Umbilical cord (tissue), 2 donors: ENCODE measurements at places on chromosomes 11 and 22. TPM values are rescaled to one million over a fixed set of nuclear protein-coding genes. Genes with fewer than 3 reads are reported as not detected.

GRCh38 chr11:130092661-130093060 is 23.0 kb downstream of the APLP2 start:
- DNase-seq = no peak

- DNase-seq = peak; percentile 68
These were observed 23.6 kb downstream of the DUSP8 start for GRCh38 chr11:1548221-1549070.

DNA sequence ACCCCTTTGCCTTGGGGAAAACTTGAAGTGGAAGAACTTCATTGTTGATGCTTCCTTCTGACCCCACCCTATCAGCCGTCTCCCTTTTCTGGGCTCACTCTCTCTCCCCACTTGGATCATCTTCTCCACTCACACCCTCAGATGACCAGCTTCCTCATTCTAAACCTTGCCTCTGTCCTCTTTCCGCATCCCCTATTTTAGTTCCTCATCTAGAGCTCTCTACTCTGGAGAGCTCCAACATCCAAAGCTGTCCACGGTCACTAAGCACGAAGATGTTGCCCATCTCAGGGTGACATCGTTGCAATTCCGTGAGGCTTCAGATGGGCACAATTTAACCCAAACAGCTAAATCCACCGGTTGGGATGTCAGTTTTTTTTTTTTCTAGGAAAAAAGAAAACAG is 31.6 kb upstream of the ME3 start:
- no peak for DNase-seq

- DNase-seq = no peak
These were observed 77.6 kb upstream of the RTL6 start for GRCh38 chr22:44575381-44576268.

- no peak for DNase-seq
These were observed 96.8 kb downstream of the WNT7B start for GRCh38 chr22:45880091-45880715.

DNA sequence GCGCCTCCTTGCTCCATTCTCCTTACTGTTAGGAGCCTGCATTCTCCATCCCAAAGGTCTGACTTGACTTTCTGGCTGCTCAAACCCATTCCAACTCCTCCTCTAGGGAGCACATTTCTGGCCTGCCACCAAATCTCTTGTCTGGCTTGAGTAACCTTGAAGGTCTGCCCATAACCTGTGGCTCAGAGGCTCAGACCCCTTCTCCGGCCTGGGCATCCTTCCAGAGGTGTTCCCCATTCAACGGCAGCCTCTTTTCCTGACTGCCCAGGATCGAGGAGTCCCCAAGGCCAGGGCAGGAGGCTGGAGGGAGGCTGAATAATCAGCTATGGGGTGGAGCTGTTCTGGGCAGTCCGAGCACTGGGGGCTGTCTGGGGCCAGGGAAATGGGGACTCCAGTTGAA is 2.2 kb downstream of the RAD9A start:
- no peak for DNase-seq

DNA sequence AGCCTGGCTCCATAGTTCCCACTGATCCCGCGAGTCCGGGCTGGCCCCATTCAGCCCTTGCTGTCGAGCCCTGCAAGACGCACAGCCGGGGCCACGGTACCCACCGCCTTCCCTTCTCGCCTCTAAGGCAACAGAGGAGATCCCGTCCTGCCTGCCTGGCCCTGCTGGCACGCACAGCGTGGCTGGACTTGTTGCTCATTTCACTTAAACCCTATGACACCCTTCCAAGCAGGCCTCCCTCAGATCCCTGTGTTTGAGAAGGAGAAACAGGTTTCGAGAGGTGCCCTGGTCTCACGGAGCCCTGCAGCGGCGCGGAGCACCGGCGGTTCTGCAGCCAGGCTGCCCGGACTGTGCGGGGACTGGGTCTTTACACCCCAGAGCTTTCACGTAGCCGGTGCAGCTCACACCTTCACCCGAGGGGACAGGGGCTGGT is 1048.4 kb downstream of the BRD1 start:
- DNase-seq = no peak

DNA sequence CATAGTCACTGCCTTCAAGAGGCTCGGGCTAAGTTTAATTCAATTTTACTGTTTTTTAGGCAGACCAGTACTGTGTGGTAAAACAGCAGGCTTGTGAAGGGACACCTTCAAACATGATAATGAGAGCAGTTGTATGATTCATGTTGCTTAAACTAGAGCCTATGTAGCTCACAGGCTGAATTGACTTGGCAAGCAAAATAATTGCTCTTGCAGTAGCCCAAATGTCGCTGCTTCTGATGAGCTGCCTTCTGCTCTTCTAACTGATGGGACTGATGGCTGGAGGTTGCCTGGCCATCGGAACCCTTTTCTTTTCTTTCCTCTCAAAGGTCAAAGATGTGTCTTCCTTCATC is 137.6 kb downstream of the MAML2 start:
- no peak for DNase-seq

DNA sequence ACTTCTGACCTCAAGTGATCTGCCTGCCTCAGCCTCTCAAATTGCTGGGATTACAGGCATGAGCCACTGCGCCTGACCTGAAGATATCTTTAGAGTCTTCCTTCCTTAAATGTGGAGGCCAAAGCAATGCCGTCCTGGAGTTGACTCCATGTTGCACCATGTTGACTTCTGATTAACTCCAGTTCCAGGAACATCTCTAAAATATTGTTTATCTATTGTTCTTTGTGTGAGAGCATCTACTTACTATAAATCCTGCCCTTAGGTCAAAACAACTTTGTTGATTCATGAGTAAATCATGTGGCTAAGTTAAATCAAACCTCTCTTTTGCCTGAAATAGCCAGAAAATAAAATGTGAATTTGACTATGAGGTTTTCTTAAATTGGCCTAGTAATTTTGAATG is 56.6 kb upstream of the CAPRIN1 start:
- no peak for DNase-seq

DNA sequence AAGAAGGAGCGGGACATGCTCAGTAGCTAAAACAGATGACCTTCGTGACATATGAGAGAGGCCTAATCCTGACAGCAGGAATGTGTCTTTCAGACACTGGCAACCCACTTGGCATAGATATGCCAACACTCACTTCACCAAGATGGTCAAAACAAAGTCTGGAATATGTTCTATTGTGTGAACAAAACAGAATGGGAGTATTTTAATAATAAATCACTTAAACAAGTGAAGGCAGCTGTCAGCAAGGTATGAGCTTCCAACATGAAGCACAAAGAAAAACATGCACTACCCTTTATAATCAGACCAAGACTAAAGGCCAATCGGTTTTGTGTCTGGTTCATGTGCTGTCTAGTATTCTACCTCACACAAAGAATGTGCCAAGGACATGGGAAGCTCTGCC is 23.1 kb downstream of the CCDC34 start:
- no peak for DNase-seq

DNA sequence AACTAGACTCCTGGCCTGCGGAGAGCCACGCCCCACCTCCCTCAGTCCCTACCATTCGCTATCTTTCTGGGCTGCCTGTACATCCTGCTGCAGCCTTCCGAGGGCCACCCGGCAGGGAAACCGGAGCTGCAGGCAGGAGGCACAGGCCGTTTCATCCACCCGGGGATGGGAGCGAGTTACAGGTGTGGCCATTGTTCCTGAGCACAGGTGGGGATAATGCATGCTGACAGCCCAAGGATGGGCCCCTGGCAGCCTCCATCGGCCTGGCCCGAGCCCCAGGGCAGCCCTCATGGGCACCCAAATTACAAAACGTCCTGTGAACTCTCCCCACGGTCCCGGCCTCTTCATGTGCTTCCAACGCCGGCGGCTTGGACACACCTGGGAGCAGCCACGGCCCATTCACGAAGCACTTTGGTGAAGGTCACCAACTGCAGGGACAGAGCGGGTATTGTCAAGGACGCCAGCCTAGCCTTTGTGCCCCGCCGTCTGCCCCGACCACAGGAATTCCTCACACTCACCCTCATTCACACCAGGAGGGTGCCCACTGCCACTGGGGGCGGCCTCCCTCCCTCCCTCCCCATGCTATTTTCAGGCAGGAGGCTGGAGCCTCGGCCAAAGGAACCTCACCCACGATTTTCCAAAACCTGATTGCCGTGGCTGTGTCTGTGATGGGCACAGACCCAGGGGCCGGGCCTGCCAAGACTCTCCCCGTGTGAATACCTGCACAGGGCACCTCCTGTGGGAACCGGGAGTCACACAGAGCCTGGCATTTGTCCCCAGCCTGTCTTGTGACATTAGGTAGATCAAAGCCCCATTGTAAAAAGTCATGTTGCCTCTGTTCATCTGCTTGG is 42.1 kb upstream of the MYEOV start:
- DNase-seq = no peak

GRCh38 chr11:115498354-115498753 is 5.9 kb downstream of the CADM1 start:
- DNase-seq = no peak

- DNase-seq = no peak
These were observed 7.2 kb downstream of the KCTD21 start for GRCh38 chr11:78181185-78181584.

- DNase-seq = peak; percentile 67
These were observed 979 bp downstream of the ZBED5 start for GRCh38 chr11:10856689-10857458.

- DNase-seq = peak; percentile 35
These were observed 39.2 kb upstream of the IGLL5 start for GRCh38 chr22:22848364-22848866.

GRCh38 chr11:110501428-110501827 is 71.7 kb downstream of the FDX1 start:
- no peak for DNase-seq

DNA sequence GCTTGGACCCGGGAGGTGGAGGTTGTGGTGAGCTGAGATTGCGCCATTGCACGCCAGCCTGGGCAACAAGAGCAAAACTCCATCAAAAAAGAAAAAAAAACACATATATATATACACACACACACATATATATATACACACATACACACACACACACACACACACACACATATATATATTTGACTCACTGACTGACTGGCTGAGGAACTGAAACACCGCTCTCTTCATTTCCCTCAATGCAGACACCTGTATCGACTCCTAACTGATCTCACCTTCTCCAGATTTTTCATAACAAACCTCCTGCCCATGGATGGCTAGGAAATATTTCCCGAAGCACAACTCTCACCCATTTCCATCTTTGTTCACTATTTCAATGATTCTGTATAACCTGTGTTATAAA is 140.7 kb upstream of the ANO3 start:
- no peak for DNase-seq

DNA sequence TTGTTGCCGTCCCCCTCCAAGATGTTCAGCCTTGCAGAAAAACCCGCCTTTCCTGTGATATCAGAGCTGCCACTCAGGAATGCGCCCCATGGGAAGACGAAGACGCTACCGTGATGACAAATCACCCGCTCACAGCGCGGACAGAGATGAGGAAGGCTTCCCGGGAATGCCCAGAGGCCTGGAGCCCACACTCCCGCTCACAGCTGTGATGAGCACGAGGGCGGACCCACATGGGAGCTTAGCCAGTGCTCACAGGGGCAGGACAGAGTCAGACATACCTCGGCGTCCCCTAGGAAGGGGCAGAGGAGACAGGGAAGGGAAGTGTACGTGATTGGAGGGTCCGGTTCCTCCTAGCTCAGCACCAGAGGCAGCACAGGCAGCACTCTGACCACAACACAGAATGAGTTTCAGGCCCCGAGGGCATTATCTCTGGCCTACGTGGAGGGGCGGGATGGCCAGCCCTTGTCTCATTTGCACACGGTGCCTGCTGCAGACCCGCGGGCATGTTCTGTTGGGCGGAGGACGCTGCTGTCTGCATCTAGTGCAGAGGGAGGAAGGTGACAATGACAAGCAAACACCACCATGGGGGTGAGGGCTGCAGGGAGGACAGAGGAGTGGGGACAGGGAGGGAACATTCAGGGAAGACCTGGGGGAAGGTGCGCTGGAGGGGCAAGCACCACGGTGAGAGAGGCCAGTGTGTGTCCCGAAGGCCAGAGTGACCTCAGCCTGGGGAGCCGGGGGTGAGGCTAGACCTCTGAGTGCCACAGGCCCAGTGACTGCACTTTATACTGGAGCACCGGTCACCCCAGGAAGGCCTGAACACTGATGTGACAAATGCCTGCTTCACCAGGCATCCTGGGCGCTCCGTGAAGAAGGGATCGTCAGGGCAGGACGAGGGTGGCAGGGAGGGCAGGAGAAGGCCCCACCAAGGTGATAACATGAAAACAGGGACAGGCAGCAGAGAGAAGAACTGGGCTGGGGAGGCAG is 79.6 kb downstream of the CELSR1 start:
- DNase-seq = peak; percentile 63

DNA sequence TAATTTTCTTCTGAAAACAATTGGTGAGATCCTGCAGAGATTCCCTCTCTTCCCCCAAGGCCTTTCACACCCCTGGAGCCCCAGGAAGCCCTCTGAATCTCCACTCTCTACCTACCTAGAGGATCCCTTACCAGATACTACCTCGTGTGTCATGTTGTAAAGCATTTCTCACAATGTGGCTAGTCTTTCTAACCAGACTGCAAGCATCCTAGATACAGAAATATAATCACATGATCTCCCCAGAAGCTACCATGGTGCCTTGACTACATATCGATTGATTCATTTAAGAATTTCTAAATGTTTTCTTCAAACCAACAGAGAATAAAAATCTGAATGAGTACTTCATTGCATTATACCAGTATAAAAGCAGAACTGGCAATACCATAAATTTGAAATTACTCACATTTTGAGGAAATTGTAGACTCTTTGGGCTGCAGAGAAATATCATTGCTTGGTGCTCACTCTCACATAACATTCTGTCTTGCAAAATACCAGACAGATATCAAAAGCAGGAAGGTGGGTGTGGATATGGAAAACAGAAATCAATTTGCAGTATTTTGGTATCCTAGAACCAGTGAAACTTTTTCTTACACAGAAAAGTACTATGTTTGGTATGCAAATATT is 113.5 kb downstream of the MAML2 start:
- DNase-seq = no peak

- no peak for DNase-seq
These were observed 281.0 kb upstream of the C11orf87 start for GRCh38 chr11:109140857-109141515.

DNA sequence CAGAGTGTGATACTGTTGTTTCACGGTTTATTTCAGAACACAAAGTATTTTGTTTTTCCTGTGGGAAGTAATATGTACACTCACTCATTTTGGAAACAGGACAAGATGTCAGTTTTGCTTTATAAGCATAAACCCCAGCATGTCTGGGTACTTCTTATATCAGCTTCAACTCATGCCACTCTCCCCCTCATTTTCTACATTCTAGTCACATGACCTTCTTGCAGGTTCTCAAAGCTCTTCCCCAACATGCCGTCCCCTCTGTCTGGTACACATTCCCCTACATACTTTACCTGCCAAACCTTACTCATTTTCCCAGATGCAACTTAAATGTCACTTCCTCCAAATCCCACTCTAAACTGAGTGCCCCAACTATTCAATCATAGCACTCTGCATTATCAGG is 1.6 kb upstream of the CTR9 start:
- DNase-seq = no peak

Gene OR10D3
- 0.24 TPM for total RNA-seq

Gene MYRF
- 14.2 TPM for total RNA-seq

Gene MYBPC3
- total RNA-seq = 1.2 TPM

Gene POU2AF1
- 0.48 TPM for total RNA-seq

Gene ANGPTL5
- total RNA-seq = 1.9 TPM

Gene SPDYC
- not detected for total RNA-seq

Gene SCARF2
- 20.2 TPM for total RNA-seq
